ENCODE measurements at places on chromosomes 2 and 18. TPM values are rescaled to one million over a fixed set of nuclear protein-coding genes. Genes with fewer than 3 reads are reported as not detected.
A peak's percentile ranks its signal among the peaks of the same experiment; 100 is the strongest.

DNA sequence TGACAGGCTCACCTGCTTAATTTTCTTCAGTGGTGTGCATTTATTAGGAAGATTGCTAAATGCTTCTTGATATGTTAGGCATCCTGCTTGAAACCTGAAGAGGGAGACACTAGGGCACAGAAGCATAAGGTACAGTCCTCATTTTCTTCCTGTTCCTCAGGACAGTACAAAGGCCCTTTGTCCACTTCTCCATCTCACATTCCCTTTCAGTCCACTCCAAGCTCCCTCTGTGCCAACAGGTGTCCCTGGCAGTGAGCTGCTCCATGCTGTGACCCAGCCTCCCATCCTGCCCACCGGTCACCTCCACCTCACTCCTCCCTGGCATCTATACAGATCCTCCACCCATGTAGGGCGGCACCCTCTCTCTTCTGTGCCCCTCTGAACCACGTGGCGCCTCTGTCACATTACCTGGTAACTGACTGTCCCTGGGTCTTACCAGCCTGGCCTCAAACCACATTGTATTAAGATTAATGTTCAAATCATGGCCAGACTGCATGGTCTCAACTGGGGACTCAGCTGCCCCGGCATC is 162.8 kb downstream of the VAPA start:
- no peak for DNase-seq

GRCh38 chr18:61772293-61772848 is 120.4 kb downstream of the RNF152 start:
- no peak for DNase-seq

- DNase-seq: no peak
Observed at GRCh38 chr18:13232086-13232917, 13.7 kb downstream of the LDLRAD4 start.

GRCh38 chr18:35345460-35345921 is 1.3 kb upstream of the ZNF24 start:
- DNase-seq: no peak

GRCh38 chr2:223993634-223994232 is 36.5 kb downstream of the MRPL44 start:
- peak; percentile 60 for DNase-seq

DNA sequence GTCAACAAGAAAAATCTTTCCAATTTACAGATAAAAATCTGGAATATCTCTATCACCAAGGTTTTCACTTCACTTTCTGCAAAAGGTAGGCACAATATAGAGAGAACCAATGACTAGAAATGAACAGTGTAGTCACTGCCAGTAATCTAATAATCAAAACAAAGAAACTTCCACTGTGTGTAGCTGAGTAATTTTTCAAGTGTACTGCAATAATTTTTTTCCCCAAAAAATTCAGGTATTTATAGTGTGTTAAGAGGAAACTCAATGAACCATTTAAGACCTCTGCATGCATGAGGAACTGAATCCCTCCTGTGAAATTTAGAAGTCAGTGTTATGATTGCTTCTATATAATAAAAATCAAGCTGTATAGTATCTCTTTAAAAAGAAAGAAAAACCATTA is 121.8 kb downstream of the MEMO1 start:
- no peak for DNase-seq

DNA sequence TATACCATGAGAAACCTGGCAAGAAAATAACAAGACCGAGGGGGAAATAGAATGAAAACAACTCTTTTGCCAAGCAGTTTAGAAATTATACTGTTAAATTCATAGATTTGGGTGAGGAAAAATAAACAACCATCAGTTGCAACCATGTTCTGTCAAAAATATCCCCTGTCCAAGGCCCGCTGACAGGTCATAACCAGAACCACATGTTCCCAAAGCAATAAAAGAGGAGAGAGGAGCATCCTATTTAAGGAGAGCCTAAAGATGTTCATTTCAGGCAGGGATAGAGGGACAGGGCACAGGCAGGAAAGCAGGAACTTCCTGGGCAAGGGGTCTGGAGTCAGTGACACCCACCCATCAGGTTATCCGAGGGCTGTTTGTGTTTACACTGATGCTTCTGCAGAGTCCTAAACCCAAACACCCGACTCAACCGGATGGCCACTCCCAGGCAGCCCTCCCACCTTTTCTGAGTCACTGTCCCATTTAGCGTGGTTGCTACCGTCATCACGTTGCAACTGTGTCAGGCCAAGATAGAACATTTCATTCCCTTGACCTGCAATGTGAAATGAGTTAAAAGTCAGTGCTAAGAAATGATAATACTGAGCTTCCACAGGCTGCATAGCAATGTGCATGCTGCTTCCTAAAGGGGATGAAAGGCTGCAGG is 468.3 kb upstream of the RAB12 start:
- no peak for DNase-seq

DNA sequence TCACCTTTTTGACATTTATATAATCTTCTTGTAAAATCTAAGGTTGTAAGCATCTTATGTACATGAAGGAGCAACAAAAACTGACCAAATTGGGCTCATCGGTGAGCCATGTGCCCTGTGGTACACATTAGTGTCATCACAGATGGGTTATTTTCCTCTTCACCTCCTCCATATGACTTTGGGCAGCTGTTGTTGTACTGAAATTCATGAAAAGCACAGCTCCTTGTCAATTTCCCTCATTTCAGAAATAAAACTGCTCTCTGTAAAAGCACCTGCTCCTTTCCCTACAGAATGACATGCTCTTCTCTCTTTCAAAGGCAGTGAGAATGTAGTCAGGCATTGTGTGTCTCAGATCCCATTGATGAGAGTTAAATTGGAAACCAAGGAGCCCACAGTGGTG is 42.0 kb downstream of the DTNA start:
- no peak for DNase-seq

DNA sequence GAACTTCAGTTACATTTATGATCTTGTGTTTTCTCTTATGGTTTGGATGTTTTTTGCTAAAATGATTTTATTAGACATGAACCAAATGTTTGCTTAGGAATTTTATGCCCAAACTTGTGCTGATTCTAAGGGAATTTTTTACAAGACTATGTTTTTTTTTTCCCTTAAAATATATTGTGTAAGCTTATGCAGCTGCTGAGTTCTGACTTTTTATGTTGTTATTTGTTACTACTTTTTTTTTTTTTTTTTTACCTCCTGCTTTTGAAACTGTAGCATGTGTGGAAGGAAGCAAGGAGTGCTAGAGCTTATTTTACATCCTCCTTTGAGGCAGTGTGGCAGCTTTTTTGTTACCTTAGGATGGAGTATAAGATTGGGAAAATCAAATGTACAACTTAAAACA is 6.0 kb upstream of the DNAH7 start:
- no peak for DNase-seq

GRCh38 chr2:120722246-120722567 is 13.5 kb upstream of the GLI2 start:
- no peak for DNase-seq

DNA sequence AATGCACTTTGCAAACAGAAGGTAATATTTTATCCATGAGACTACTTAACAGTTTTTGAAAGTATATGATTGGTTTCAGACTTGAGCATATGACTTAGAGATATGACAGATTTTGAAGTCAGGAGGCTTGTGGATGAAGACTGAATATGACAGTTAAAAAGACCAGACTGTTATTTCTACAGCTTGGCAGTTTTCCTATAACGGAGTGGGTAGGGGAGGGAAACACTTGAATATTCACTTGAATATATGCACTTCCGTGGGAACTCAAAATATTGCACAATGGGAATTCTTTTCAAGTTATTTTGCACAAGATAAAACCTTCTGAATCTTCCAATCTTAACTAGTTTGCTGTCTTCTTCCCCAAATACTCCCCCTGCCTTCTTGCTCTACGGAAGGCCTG is 64.6 kb upstream of the ACKR3 start:
- no peak for DNase-seq

- no peak for DNase-seq
Observed at GRCh38 chr2:142415461-142415860, 284.6 kb upstream of the LRP1B start.

- DNase-seq: peak; percentile 23
Observed at GRCh38 chr18:23662309-23663263, at the start of gene ANKRD29. Gene ANKRD29 (minus strand): TSS chr18:23662911. CDS start chr18:23662730, 181 bp downstream.

- DNase-seq: no peak
Observed at GRCh38 chr2:240462707-240463273, 27.3 kb downstream of the GPC1 start.

DNA sequence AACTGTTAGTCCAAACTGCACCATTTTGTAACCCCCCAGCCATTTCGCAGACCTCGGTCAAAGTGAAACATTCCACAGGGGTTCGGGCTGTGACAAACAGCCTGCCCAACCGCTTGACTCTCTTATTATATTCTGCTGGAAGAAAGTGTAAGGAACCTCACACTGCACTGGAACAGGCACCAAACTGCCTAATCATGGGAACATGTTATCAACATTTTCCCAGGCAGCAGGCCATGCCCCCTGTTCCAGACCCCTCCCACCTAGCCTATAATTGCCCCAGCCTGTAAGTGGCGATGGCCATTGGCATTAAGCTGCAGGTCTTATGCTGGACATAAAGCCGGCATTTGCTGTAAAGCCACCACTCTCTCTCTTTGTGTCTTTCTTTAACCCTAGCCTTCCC is 16.9 kb downstream of the LYG2 start:
- DNase-seq: no peak

The OR6B3 gene
- not detected for total RNA-seq

The HOXD12 gene
- not detected for total RNA-seq

The SERPINB13 gene
- not detected for total RNA-seq

The UGT1A9 gene
- total RNA-seq: not detected

The PRKAG3 gene
- not detected for total RNA-seq

The RBKS gene
- 0.86 TPM for total RNA-seq

The IL1R2 gene
- total RNA-seq: not detected

The AQP4 gene
- not detected for total RNA-seq

The DSG4 gene
- total RNA-seq: not detected

Data from neural crest cell (in vitro differentiated cells).